Dermis microvascular lymphatic vessel endothelial cell (primary cell): ENCODE measurements at places on chromosomes 5 and 9. TPM values are rescaled to one million over a fixed set of nuclear protein-coding genes. Genes with fewer than 3 reads are reported as not detected.

GRCh38 chr5:68843624-68844364 lies 250.0 kb upstream of the SLC30A5 start:
- no peak for DNase-seq

DNA sequence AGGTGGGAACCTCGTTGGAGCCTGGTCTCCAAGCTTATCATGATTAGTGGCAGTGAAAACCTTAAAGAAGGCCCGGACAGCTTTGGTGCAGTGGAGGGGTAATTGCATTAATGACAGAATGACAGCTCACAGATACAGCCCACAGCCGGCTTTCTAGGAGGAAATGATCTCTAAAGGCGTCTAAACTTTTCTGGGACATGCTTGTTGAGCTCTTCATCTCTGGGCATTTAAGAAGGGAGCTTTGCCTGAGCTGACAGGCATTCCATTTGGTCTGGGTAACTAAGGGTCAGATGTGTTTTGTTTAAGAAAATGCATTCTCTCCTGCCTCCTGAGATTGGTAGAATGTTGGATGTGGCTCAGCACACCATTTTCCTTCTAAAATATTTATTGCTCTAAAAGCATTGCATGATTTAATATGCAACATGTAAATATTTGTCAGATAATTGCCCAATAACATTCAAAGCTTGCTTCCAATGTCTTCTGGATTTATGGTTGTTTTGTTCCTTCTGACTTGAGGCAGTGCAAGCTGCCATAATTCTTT lies 4.0 kb downstream of the ANKRD33B start:
- no peak for DNase-seq

GRCh38 chr5:41747708-41748107 lies 122.5 kb downstream of the OXCT1 start:
- no peak for DNase-seq

PHF24 gene
- under 0.01 TPM in 1 of 2 replicates, not detected in the other for total RNA-seq

SHOC1 gene
- total RNA-seq: not detected in 2 replicates
